ENCODE measurements at places on chromosomes 7 and 10.

DNA sequence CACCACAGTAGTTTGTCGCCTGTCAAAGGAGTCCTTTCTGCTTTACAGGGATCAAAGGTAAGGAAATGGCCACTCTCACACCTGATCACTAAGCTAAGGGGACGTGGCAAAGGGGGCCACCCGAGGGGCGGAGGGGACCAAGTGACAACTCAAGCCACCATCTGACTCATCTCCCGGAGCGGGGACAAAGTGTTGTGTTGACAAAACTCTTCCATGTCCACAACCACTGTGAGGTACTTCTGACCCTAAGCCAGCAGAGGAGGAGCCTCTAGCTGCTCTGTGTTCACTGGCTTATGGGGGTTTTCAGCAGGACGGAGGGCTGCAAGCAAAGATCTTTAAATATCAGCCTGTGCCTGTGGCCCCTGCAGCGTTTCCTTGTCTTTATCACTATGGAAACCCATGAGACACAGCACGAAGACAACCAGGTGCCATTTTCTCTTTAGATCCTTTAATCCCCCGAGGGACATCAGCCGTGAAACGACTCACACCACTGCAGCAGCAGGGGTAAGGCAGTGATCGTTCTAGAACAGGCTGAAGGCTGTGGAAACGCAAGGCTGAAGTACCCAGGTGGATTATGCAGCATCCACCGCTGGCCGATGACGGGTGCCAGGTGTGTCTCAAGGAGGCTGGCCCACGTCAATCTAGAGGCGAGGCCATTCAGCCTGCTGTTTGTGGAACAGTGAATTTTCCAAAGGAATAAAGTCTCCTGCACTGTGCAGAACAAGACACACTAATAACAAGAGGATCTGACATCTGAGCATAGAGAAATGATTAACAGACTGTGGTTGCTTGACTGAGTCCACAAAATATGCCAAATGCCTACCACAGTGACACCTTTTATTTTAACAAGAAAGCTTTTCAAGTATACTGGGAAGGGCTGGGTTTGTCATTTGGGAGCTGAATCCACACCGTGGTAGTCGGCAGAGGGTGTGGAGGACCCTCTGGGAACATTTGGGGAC, 26.6 kb upstream of the DDC start:
- no peak for DNase-seq

DNA sequence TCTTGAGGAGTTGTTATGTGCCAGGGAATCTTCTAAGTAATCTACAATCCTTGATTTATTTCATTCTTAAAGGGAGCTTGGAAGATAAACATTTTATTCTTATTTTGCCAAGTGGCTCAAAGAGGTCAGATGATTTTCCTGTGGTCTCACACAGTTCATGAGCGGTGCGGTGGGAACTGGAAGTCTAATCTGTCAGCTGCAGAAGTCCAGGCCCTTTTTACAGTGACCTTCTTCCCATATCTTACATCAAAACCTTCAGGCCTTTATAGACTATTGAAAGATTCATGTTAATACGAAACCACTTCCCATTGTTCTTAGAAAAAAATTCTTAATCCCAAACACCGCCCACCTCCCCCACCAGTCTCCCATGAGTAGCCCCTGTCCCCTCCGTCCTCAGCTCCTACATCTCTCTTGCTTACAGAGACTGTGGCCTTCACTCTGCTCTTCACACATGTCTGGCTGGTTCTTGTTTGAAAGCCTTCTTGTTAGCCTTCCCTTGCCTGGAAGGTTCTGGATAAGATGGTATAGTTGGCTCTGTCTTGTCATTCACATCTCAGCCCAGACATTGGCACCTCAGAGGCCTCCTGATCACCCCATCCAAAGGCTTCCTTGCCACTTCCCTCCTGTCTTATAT, 61.5 kb downstream of the ITGA8 start:
- DNase-seq = no peak

DNA sequence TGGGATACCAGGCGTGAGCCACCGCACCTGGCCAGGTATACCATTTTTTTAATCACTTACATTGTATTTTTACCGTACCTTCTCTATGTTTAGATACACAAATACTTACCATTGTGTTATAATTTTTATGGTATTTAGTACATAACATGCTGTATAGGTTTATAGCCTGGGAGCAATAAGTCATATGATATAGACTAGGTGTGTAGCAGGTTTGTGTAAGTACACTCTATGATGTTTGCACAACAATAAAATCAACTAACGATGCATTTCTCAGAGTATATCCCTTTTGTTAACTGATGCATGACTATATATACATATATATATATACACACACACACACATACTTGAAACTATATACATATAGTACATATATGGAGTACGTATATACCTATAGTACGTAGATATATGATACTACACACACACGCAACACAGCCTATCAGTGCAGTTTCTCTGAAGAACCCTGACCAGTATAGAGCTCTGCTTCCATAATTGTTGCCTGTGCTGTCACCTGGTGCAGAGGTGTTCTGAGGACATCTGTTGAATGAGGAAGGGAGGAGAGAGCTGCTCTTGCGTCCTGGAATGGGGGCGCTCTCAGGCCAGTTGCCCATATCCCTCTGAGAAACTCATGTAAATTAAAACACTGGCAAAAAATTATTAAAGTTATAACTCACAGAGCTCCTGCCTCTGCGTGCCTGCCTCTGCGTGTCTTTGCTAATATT, 315.3 kb downstream of the FGFR2 start:
- no peak for DNase-seq

- DNase-seq = no peak
Measured at GRCh38 chr10:104351061-104351702, 2.5 kb upstream of the CFAP58 start.

DNA sequence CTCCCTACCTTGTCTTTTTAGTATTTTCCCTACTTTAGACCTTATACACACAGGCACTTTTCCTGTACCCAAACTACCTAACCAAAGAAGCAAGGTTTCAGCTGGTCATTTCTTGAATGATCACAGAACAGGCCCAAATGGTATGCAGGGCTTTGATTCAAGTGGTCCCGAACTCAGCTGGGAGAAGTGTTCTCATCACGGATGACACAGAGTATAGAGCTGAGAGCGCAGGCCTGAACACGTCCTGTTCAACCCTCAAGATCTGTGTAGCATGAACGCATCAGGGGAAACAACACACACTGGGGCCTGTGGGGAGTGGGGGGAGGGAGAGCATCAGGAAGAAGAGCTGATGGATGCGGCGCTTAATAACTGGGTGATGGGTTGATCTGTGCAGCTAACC, 318.2 kb downstream of the SFMBT2 start:
- no peak for DNase-seq

GRCh38 chr7:155984028-155984580, 171.8 kb upstream of the SHH start:
- DNase-seq = no peak

DNA sequence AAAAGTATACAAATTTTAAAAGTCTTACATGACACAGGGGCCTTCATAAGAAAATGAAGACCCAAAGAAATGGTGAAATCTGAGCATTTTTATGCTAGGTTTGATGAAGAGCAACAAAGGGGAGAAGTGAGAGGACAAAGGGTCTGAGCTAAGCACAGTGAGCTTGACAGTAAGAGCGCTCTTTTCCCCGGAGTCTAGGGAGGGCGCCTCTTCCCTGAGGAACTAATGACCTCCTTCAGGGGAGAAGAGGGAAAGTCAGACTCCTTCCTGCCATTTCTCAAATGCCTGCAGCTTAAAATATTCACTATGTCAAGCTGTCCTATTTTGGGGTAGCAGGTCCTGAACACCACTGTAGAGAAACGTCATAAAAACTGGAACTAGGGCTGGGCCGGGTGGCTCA, 18.1 kb upstream of the PAXIP1 start:
- no peak for DNase-seq

Measured in thymus (tissue), 14 donors.